Left ventricle myocardium superior (tissue), 1 donor: ENCODE measurements at places on chromosomes 13 and 19.

DNA sequence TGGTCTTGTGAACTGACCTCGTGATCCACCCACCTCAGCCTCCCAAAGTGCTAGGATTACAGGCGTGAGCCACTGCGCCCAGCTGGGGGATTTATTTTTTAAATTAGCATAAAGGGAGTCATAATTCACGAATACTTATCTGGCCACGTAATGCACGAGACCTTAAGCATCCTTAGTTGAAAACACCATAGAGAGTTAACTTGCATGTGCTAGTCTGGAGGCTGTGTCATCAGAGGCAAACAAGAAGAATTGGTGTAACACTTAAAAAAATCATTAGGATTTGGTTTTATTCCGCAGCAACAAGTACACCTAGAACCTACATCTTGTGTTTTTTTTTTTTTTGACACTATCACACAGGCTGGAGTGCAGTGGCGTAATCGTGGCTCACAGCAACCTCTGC, 19.1 kb downstream of the KLF5 start:
- no peak for DNase-seq

GRCh38 chr19:48554385-48555091, 2.6 kb downstream of the SULT2B1 start:
- no peak for DNase-seq

GRCh38 chr19:10892256-10892655, 20.9 kb downstream of the CARM1 start:
- peak; percentile 43 for DNase-seq

DNA sequence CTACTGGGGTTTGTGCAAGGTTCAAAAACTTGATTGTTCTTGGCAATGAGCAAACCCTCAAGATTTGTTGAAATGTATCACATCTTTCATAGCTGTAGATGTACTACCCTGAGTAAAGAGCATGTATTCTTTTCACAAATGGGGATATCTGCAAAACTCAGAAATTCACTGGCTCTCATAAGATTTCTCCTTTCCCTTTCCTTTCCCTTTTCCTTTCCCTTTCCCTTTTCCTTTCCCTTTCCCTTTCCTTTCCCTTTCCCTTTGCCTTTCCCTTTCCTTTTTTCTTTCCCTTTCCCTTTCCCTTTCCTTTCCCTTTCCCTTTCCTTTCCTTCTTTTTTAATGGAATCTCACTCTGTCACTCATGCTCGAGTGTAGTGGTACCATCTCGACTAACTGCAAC, 69.1 kb downstream of the FNDC3A start:
- DNase-seq: no peak

GRCh38 chr19:19554074-19555023, 16.3 kb downstream of the CILP2 start:
- DNase-seq: peak; percentile 70

- no peak for DNase-seq
Observed at GRCh38 chr13:51006067-51006845, 96.7 kb downstream of the RNASEH2B start.

DNA sequence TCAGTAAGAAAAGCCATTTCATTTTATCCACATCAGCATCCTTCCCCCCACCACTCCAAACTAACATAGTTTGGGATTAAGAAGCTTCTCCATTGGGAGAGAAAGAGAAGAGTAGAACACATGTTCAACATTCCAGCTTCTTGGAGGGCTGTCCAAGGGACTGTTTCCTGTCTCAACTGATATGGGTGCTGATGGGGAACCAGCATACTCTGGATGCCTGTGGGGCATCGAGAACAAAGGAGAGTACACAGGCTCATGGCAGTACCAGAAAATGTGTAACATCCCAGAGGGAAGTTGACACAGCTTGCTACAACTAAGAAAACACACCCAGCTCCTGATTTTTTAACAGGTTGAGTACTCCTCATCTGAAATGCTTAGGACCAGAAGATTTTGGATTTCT, 24.7 kb downstream of the SUCLA2 start:
- no peak for DNase-seq

DNA sequence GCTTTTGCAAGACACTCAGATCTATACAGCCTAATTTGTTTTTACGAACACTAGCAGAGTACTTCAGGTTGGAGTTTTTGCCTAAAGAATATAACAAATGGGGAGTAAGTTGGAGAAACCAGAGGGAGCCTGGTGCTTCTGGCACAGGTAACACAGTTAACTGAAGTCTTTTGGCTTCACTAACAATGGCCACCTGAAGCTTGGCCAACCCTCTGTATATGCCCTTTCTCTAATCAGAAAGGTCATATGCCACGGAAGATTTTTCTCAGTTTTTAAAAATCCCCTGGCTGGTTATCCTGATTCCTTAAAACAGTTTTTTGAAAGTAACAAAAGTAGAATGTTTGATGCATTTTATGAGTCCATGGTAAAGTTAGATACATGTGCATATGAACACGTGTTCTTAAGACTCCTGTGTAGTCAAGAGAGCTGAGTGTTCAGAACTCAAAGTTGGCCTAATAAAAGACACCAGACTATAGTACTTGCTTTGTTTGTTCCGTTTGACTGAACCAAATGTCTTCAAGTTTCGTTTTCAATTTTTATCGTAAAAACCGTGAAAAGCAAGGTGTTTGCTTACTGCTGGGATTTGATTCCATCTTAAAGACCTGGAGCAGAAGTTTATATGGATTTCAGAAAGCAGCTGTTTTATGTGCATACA, 137.5 kb downstream of the KCNRG start:
- no peak for DNase-seq

GRCh38 chr13:40692946-40693345, 26.5 kb upstream of the FOXO1 start:
- no peak for DNase-seq

GRCh38 chr19:31908080-31908479, 437.3 kb upstream of the ZNF507 start:
- DNase-seq: no peak

DNA sequence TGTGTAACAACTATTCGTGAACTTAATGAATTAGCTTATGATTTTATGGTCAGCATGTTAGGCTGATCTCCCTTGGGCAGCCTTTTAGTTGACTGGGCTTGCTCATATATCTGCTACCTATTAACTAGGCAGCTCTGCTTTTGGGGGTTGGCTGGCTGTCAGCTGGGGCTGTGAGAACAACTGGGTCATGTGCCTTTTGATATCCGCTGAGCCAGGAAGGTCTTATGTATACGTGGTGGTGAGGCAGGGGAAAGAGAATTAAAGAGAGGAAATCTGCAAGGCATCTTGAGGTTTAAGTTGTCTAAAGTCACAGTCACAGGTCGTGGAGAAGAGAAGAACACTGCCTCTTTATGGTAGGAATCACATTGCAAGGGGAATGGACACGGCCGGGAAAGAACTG, 206.9 kb downstream of the LMO7 start:
- DNase-seq: peak; percentile 29
